Hematopoietic multipotent progenitor cell treated with erythropoietin and hydrocortisone succinate and interleukin-3 and kit ligand, for 17 days (in vitro differentiated cells): ENCODE measurements at places on chromosomes 3 and 15.
A peak's percentile ranks its signal among the peaks of the same experiment; 100 is the strongest.

DNA sequence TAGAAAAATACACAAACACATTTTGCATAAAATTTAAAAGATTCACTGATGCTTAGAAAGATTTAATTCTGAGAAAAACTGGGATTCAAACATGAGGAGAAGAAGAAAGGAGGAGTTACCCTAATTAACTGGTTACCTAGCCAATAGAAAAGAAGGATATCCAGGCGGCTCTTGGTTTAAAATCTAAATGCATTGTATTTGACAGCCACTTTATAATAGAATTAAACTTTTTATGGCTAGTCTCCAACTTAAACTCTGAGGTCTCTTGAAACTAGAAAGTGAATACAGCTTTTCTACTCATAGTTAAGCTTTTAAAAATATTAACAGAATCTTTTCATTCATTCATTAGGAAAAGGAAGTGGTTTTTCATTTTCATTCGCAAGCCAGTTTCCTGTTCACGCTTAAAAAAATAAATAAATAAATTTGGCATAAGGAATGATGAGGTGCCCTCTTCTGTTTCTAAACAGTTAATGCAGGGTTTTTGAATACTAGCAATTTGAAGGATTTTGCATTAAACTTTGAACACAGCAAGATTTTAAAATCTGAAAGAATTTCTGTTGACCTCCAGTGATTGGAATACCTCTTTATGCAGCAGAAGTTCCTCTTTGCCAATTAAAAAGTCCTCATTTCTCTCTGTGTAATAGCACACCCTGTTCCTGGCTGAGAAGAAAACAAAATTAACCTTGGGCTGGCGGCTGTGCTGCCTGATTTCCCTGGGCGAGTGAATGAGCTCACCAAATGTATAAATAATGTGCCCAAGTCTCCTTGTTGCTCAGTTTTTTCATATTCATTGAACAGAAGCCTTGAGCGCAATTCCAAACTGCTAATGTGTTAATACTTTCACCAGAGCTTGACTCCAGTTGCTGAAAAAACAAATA is 105.1 kb downstream of the ZMAT3 start:
- DNase-seq = no peak

DNA sequence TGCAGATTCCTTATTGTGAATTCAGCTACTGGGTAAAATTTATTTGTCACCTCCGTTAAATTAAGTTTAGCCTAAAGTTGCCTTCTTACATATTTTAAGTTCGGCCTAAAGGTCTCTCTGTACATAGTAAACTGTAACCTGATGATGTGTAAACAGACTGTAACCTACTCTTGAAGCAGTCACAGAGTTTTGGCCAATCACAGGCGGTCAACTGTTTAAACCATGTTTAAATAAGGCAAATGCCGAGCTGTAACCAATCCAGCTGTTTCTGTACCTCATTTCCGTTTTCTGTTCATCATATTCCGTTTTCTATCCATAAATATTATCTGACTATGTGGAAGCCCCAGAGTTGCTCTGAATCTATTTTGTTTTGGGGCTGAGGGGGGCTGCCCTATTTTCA is 2.4 kb upstream of the ADAMTSL3 start:
- DNase-seq = no peak

DNA sequence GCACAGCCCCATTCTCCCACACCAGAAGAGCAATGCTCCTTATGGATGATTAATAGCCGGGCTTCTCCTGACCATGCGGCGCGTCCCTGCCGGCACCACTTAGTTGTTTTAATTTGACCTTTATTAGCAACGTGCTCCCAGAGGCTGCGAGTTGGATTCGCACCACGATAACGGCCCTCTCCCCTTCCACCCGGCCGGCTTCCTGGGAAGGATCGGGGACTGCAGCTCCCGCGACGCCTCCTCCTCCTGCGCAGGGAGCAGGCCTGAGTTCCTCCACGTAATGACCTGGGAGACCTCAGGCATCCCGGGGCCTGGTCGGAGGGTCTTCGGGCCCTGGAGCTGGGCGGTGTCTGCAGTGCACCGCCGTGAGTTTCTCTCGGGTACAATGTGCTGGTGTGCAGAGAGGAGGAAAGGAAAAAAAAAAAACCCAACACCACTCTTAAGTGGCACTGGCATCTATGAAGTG is 243.3 kb upstream of the TOPAZ1 start:
- DNase-seq = no peak

- DNase-seq = no peak
Observed at GRCh38 chr3:141388823-141389621, 20.7 kb downstream of the ZBTB38 start.

DNA sequence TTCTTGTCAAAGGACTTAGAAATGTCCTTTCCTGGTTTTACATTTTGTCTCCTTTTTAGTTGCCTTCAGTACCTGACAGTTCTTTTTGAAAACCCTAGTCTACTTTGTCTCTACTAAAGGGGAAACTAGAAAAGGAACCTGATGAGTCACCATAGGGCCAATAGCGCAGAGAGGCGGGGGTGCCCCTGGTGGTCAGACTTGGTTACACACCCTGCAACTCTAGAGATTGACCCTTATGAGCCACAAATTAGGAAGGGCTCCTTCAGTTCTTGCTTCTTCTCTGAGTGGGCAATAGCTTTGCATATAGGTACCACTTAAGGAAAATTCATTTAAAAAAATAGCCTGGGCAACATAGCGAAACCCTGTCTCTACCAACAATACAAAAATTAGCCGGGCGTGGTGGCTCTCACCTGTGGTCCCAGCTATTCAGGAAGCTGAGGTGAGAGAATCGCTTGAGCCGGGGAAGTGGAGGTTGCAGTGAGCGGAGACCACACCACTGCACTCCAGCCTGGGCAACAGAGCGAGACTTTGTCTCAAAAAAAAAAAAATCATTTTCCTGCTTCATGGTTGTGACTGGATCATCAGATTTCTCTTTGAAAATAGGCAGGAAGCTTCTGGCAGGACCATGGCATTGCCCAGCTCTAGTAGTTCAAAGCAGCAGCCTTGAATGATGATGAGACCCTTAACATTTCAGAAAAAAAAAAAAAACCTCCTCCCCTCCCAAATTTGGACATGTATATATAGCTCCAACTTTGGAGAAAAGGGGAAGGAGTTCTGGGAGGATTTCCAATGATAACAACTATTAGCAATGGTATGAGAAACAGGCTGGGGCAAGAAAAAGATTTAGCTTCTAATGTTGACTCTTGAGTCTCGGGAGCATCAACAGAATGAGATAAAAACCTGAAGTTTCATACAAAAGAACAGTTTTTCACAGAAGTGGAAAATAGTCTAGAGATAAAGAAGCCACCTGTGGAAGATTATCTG is 45.2 kb upstream of the RASA2 start:
- DNase-seq = peak; percentile 81

GRCh38 chr15:64521726-64522164 is 61.4 kb downstream of the ZNF609 start:
- no peak for DNase-seq

- DNase-seq = no peak
Observed at GRCh38 chr3:110608566-110608965, 463.1 kb upstream of the NECTIN3 start.

- DNase-seq = peak; percentile 33
Observed at GRCh38 chr3:124887177-124887931, at the start of gene ITGB5. TSS of gene ITGB5 (minus strand) at chr3:124887365. CDS start at chr3:124887000, 365 bp downstream.

DNA sequence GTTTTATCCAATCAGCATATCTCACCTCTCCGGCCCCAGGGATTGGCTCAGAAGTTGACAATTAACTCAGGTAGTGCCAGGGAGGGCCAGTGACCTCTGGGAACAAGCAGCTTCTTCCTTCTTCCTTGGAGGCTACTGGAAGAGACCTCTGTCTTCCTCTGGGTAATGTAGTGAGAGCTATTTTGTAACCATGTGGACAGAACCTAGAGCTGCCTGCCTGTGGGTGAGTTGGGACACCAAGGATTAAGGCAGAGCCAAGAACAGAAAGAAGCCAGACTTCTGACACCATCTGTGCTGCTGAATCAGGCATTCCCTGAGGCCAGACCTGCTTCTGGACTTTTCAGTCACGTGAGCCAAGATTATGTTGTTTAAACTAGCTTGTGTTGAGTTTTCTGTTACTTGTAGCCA is 5.9 kb upstream of the NDUFAF1 start:
- no peak for DNase-seq

DNA sequence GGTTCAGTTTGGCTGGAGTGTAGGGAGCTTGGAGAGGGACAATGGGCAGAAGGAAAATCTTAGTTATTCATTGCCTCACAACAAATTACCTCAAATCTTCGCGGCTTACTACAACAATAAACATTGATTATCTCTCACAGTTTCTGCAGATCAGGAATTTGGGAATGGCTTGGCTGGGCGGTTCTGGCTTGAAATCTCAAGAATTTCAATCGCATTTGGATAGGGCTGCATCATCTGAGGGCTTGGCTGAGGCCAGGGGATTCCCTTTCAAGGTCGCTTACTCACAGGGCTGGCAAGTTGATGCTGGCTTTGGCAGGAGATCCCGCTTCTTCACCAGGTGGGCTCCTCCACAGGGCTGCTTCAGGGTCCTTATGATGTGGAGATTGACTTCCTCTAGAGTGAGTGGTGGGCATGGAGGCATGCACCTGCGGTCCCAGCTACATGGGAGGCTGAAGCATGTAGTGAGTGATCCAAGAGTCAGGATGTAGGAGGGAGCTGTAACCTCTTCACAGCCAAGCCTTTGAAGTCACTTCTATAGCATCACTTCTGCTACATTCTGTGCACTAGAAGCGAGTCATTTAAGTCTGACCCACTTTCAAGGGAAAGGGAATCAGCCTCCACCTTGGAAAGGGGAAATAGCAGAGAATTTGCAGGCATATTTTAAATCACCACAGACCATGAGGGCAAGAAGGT is 63.1 kb downstream of the CDC25A start:
- DNase-seq = no peak

GRCh38 chr3:155321418-155321817 is 27.9 kb upstream of the STRIT1 start:
- no peak for DNase-seq

DNA sequence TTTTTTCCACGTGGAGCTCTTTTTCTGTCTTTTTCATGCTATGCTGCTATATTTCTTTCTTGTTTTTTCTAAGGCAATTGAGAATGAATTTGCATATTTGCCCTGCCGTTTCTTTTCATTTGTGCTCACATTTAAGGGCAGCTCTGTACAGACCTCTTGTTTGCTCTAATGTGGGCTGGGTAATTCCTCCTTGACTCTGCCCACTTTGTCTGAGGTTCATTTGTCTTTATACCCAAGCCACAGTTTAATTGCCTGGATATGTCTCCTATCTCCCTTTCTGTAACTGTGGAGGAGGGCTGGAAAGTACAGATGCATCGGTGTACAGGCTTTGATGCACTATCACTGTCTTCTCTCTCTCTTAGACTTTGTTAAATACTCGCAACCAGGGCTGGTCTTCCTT is 195.9 kb downstream of the EPHB1 start:
- no peak for DNase-seq

GRCh38 chr3:152295806-152296205 is 27.1 kb downstream of the MBNL1 start:
- DNase-seq = peak; percentile 52

DNA sequence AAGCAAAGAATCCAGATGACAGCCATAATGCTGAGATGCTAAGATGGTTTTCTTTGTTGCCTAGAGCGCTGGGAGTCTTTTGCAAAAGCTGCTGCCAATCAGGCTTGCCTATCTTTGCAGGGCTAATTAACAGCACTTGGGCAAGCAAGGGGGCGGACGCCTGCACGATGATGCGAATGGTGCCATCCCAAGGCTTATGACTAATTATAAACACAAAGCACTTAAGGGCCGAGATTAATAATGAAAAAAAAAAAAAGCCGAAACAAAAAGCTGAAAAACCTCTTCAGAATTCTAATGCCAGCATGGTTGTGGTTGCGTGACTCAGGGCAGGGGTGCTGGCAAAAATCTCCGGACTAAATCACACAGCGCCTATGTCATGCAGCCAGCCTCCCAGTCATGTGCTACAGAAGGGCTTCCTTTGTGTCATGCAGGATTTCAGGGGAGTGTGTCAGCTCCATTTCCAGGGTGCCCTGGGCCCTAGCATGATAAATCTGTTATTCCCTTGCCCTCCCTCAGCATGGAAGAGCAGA is 185.0 kb upstream of the ANKRD28 start:
- DNase-seq = no peak

DNA sequence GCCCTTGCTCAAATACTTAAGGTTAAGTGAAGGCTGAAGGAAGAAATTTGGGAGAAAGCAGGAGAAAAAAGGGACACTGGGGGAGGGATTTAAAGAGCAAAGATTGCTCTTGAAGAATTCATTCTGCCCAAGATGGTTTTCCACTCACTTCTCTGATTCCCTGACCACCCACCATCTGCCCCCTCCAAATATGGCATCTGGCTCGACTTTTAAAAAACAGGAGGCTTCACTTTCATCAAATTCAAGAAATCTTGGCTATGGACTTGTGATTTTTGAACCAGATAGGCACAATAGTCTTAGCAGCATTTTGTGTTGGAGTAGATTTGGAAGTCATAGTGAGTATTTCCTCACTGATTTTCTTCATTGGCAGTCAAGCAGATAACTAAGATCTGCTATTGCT is 574.4 kb upstream of the SUCLG2 start:
- DNase-seq = no peak

- no peak for DNase-seq
Observed at GRCh38 chr15:86054338-86054737, 25.3 kb upstream of the AGBL1 start.

GRCh38 chr3:67509471-67510075 is 144.8 kb downstream of the SUCLG2 start:
- DNase-seq = no peak

DNA sequence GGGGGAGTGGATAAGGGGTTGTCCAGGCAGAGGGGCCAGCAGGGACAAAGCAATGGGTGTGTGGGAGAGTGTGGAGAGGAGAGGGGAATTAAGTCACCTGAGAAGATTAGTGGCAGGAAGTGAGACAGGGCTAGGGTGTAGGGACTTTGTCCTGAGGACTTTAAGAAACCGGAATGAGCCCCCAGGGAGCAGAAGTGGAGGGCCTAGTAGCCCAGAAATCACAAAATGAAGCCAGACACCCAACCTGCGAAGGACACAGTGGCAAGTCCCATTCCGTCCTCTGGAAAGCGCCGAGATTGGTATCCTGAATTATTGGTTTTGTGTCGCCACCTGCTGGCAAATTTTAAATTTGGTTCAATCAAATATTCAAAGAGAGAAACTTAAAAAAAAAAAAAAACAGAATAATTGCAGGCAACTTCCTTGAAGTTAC is 78.0 kb upstream of the SLC25A36 start:
- DNase-seq = peak; percentile 15

DNA sequence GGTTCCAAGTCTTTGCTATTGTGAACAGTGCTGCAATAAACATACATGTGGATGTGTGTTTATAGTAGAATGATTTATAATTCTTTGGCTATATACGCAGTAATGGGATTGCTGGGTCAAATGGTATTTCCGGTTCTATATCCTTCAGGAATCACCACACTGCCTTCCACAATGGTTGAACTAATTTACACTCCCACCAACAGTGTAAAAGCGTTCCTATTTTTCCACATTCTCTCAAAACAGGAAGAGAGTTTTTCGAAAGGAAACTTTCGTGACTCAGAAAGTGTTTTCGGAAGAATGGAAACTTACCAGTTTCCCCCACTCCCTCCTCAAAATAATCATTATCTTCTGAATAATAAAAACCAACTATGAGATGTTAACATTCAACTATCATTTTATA is 205.8 kb downstream of the ALCAM start:
- no peak for DNase-seq

- DNase-seq = no peak
Observed at GRCh38 chr3:159593927-159594605, 394.6 kb upstream of the IL12A start.

- DNase-seq = no peak
Observed at GRCh38 chr3:171688593-171688992, 121.7 kb downstream of the PLD1 start.
